ENCODE measurements at places on chromosomes 2 and 18.

- no peak for DNase-seq
Observed at GRCh38 chr18:30982285-30982992, 60.1 kb downstream of the DSC3 start.

DNA sequence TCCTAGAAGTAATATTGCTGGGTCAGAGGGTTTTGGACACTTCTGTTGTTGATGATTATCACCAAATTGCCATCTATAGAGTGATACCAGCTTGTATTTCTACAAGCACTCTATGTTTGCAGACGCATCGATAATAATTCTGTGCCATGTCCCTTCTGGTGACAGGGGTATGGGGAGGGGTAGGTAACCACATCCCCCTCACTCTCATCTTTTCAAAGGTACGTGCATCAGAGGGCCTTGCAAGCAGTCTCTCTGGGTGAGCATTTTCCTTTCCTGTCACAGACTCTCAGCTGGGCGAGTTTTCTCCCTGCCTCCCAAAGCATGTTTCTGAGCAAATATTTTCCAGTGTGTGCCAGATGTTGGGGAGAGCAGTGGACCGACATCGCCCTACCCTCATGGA is 98.0 kb downstream of the SMAD7 start:
- DNase-seq, result no peak

DNA sequence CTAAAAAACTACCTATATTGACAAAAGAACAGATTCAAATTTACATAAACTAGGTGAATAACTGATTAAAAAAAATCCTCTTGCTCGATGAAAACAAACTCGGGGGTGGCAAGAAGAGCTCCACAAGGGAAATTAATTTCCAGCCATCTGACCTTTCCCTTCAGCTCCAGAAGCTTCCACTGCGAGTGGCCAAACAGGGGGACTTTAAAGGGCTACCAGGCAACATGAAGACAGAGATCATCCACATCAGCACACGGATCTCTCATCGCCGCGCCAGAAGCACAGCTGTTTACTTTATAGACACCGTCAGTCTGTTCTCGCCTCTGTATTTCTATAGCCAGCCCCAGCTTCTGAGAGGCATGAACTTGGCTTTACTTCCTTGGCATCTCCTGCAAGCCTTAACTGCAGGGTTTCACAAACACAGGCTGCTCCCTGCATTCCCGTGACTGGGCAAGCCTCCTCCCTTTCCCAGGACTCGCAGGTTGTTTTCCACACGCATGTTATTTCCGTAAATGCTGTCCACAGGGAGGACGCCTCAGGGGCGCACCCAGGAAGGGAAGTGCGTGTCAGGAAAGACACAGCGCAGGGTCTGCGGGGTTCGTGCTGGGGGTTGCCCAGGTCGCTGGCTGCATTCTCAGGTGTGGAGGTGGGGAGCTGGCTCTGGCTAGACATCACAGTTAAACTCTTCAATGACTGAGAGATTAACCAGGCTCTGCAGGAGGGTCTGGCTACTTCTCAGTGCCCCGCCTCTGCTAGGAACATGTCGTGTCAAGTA is 85.0 kb downstream of the USP40 start:
- no peak for DNase-seq

- DNase-seq, result no peak
Observed at GRCh38 chr2:7324706-7325105, 407.5 kb downstream of the RNF144A start.

GRCh38 chr2:24082787-24083566 is 1.7 kb downstream of the TP53I3 start:
- no peak for DNase-seq

All from NCI-H1694 treated with DMSO at 0.1 percent for 48 hours (cell line).